Left cardiac atrium (tissue), 4 donors: ENCODE measurements at places on chromosomes 2 and 18. TPM values are rescaled to one million over a fixed set of nuclear protein-coding genes. Genes with fewer than 3 reads are reported as not detected.

The CREG2 gene
- not detected for total RNA-seq

DNA sequence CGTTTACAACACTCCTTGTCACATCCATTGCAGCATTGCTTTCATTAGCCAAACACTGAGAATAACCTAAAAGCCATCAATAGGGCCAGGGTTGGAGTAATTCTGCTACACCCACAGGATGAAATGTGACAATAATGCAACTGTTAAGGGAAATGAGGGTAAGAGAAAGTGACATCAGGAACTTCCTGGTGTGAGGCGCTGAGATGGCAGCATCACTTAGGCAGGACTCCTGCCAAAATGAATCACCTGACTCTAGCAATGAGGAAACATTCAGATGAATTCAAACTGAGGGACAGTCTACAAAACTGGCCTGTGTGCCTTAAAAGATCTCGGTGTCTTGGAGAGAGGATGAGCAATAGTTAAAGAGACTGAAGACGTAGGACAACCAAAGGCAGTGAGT, 115.6 kb upstream of the AGAP1 start:
- no peak for DNase-seq

GRCh38 chr2:4258563-4258962, 555.2 kb downstream of the DCDC2C start:
- no peak for DNase-seq

DNA sequence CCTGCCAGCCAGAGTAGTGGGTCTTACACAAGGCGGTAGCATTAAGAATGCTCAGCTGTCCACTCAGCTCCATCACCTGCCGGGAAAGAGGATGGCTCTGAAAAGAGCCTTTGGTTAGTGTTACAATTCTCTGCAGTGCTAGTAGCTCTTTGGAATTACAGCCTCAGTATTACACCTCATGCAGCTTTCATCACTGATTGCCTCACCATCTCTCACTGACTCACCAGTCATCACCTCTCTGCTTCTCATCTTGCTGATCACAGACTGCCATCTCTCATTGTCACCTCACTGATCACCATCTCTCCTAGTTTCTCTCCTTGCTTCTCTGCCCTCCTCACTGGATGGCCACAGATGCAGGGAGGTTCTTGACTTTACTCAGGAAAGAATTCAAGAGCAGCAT, 573.5 kb upstream of the SETBP1 start:
- no peak for DNase-seq

DNA sequence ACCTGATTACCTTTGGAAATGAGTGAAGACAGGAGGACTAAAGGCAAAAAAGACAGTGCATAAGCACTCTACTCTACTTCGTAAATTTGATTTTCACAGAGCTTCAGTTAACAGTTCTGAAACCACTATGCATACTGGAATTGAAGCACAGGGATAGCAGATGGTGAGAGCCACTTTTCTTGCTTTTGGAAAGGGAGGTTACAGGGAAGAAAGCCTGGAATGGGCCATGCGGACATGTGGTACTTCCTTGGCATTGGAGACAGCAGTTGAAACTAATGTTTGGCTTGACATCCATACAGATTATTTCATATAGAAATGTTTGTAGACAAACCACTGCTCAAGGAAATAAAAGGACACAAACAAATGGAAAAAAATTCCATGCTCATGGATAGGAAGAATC, 585.6 kb upstream of the RAB6C start:
- DNase-seq = no peak
